ENCODE measurements at places on chromosomes 1 and 21.

- DNase-seq: no peak
These were observed 17.6 kb downstream of the LMO4 start for GRCh38 chr1:87346130-87346814.

GRCh38 chr1:50393522-50394120, 29.6 kb downstream of the DMRTA2 start:
- DNase-seq: no peak

- no peak for DNase-seq
These were observed 5.8 kb upstream of the AHDC1 start for GRCh38 chr1:27609618-27610240.

GRCh38 chr1:204278251-204278650, 64.5 kb upstream of the GOLT1A start:
- no peak for DNase-seq

DNA sequence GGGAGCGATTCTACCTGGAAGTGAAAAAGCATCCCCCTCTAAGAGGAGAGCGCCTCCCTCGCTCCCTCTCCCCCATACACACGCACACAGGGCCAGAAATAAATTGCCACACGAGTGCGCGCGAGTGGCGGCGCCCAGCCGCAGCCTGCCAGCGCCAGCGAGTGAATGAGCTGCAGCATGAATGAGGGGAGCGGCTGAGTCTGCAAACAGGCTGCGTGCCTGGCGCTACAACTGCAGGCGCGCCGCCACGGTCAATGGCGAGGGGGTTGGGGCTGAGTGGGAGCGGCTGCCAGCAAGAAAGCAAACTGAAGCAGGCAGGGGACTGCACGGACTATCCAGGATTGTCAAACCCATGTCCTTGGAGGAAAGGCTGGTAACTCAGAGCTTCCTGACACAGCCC, 2.2 kb downstream of the CAMK1G start:
- DNase-seq: peak; percentile 85

DNA sequence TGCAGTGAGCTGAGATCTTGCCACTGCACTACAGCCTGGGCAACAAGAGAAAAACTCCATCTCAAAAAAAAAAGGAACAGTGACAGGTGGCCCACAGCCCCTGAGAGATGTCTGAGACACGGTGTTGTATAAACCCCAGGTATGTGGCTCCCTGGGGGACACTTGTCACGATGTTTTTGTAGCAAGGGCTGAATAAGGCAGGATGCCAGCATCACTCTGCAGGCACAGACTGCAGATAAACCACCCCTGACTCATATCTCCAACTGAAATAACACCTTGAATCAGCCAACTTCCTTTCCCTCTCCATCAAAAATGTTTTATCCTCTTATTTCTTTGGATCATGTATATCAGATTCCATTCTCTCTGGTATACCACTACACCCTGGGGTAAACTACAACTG, 52.5 kb downstream of the NMNAT2 start:
- DNase-seq: no peak

- DNase-seq: no peak
These were observed 33.6 kb downstream of the SOAT1 start for GRCh38 chr1:179327196-179327595.

DNA sequence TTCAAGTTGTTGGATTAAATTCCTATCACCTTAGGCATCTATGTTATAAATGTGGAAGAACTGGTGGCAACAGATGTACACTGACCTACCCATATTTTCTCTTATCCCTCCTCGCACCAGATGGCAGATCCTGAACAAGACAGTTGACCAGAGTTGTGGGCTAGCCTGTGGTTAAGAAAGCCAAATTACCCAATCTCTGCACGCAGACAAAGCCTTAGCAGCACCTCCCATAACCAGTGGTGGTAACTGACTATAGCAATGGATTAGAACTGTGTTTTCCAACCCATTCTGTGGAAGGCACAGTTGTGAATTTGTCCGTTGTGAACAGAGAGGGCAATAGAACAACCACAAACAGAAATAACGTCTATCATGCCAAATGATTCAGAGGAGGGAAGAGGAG, 20.6 kb downstream of the ABCB10 start:
- DNase-seq: no peak

DNA sequence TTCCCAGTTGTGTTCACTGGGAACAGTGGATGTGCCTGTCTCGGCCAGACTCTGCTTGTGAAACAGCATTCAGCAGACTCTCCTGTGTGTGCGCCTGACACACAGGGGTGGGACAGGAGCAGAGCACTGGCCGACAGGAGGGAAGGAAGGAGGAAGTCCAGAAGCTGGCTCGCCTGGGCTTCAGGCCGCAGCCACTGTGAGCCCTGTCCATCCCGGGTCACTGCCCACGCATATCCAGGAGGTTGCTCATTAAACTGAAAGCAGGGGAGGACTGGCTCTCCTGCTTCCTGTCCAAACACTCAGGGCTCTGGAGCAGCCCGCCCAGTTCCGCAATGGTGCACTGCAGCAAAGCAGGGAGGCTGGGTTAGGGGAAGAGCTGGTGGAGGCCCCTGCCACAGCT, 218.7 kb upstream of the VAMP3 start:
- DNase-seq: peak; percentile 86

GRCh38 chr1:41673378-41673777, 188.9 kb upstream of the EDN2 start:
- no peak for DNase-seq

DNA sequence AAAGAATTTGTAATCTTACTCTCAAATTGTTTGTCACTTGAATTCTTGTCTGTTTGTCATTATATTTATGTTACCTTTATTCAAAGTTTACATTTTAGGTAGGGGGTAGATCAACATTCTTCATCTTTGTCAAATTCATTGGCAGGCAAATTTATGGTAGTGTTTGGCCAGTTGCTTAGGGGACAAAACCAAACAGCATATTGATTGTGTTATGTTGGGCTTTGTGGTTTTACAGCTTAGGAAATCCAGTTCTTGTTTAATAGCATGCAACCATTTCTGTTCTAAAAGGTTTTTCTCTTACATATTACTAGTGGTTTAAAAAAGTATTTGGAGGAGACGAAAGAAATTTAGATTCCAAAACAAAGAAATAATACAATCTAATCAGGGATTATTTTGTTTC, 91.4 kb downstream of the HMCN1 start:
- DNase-seq: no peak

DNA sequence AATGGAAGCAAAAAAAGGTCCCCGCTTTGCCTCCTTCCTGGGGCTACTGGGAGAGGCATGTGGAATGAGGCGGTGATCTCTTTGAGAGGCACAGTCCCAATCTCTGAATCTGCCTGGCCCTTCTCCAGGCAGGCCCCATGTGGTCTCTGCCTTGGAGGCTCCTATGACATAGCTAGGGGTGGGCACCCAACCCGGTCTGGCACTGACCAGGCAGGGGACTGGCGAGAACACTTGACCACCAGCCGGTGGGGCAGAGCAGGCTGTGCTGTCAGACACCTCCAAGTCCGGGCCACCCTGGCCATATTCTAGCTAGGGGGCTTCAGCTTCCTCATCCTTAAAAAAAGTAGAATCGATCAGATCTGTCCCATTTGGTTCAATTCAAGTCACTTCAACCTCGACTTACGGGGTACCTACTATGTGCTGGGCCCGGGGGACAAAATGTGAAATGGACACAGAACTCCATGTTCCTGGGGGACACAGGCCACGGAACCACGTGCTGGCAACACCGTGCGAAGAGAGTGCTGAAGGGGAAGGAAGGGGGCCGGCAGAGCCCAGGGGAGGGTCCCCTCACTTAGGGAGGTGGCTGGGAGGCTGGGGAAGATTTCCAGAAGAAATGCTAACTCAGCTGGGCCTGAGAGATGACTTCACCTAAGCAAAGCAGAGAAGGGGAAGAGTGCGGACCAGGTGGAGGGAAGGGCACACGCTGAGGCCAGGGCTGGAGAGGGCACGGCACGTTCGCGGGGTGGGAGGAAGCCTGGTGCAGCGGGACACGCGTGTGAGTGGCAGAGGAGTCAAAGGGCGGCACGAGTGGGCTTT, 33.3 kb downstream of the HSPG2 start:
- DNase-seq: no peak

GRCh38 chr1:94013367-94013878, 104.2 kb upstream of the GCLM start:
- DNase-seq: no peak

All from islet precursor cell (in vitro differentiated cells).